ENCODE measurements at places on chromosomes 1 and 21.
A peak's percentile ranks its signal among the peaks of the same experiment; 100 is the strongest.

DNA sequence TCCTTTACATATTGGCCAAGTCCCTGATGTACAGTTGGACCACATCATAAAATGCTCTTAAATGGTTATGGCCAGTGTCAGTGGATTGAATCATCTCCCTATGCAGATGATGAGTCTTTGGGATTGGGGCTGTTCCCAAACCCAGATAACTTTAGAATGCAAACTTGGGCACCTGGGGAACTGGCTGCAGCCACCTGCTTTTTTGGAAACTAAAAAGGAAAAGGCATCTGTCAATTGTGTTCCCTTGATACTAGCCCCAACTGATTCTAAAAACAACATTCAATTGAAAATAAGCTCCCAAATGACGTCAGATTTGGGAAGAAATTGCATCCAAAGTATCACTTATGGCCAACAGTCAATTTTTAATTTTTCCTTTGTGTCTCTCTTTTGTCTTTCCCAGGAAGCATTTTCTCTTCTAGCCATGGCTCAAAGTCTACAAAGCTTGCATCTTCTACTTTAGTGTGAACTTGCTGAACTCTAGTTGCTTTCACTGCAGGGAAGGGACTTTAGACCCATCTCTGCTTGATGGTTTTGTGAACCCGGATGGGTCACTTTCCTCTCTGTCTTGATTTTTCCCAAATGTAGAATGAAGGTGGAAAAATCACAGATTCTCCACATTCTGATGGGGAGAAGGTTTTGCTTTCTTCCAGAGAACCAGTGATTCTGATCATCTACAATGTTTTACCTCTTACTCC, 402.3 kb upstream of the USP24 start:
- DNase-seq = no peak

DNA sequence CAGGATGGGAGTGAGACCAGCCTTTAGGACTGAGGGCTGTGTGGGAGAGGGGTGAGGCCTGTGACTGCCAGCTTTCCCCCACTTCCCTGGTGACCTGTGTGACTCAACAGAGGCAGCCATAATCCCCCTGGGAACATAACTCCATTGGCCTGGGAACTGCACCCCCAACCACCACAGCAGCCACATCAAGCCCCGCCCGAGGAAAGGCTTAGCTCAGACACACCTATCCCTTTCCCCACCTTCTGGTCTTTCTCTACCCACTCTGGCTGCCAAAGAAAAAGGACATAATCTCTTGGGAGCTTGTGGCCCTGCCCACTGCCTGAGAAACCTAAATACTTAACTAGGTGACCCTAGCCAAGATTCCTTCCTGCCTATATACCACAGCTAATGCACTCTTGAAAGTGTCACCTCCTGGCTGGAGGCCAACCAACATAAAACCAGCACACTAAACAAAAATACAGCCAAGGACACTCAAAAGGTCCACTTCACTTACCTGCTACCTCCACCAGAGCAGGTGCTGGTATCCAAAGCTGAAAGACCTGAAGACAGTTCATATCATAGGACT, 406.6 kb upstream of the CAMK1G start:
- no peak for DNase-seq

- peak; percentile 71 for DNase-seq
Measured at GRCh38 chr1:244450597-244451538, 841 bp downstream of the ADSS2 start.

DNA sequence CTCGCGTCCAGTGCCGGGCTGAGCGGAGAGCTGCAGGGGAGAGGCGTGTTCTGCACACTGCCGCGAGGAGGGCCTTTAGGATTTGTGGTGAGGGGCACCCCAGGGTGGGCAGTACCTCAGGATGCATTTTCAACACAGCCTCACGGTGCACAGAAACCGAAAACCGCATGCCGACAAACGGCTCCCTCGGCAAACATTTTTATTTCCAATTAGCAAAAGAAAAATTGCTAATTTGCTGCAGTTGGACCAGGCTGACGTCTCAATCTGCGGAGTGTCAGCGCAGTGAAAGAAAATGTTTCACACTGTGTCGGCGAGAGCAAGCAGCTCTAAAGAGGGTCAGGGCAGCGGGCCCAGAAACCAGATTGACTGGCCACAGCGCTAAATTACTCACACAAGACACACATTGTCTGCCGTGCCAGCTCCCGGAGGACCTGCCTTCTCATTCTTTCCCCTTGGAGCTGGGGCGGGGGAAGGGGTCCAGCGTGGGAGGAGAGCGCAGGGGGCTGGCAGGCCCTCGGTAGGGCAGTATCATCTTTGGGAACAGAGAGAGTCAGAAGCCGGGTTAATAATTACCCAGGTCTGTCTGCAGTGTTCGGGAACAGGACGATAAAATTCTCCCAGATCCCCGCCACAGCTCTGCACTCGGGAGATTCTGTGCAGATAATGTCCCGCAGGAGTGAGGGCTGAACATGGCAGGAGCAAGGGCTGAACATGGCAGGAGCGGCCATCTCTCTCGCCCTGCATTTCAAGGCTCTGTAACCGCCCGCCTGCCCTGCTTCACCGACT, 150.2 kb downstream of the PRDM16 start:
- no peak for DNase-seq

DNA sequence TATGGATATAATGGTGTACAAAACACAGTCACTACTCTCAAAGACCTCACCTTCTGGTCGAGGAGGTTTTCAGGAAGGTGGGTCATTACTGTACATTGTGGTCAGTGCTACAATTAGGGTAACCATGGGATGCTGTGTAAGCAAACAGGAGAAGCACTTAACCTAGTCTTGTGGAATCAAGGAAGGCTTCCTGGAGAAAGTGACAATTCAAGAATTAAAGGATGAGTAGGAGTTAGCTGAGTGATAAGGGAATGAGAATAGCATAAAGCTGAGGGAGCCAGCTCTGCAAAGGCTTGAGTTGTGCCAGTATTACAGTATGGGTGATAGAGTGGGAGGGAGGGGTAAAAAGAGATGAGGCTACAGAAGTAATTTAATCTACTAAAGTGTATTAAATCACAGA, 17.2 kb downstream of the NEXN start:
- DNase-seq = no peak

GRCh38 chr1:21940492-21940891, 3.4 kb upstream of the HSPG2 start:
- DNase-seq = no peak

DNA sequence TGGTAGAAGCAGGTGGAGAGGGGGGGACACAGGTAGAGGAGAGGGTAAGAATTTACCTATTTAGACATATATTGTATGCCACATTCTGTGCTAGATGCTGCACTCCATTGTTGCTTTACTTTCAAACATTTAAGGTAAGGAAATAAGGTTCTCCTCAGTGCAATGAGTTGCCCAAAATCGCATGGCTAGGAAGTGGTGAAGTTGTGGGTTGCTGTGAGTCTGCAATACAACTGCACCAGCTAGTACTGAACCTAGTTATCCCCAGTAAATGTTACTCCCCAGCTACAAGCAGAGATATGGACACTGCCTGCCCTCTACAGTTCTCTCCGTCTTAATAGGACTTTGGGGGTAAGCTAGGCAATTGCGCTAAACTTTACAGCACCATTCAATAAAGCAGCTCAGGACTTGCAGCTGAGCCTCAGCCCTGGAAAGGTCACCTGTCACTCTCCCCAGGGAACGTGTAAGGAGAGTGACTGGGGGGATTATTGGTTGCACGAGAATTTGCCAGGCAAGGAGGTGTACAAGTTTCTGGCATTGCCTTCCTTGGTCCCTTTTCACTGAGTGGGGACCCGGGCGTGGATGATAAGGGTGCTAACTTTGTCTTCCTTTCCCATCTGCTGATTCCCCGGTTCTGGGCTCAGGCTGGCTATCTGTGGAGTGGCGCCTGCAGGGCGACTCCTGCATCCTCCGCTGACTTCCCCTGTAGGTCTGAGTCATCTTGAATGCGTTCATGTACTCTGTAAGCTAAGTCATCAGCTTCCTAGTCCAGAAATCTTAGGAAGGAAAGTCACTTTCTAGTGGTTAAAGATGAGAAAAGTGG, 71.3 kb upstream of the CNTN2 start:
- DNase-seq = no peak

DNA sequence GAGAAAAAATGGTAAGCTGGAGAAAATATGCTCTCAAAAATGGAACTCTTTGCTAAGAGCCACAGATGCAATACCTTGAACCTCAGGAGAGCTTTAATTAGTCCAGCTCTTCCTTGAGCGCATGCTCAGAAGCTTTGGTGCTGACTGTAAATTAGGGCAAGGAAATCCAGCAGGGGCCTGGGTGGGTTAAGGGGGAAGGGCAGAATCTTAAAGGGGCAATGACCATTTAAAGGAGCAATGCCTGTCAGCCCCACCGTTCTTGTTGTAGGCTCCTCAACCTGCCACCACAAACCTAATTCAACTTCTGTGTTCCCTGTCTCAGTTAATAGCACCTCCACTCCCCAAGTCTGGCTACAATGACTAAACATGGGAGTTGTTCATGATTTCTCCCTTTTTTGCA, 6.8 kb upstream of the SLC22A15 start:
- no peak for DNase-seq

DNA sequence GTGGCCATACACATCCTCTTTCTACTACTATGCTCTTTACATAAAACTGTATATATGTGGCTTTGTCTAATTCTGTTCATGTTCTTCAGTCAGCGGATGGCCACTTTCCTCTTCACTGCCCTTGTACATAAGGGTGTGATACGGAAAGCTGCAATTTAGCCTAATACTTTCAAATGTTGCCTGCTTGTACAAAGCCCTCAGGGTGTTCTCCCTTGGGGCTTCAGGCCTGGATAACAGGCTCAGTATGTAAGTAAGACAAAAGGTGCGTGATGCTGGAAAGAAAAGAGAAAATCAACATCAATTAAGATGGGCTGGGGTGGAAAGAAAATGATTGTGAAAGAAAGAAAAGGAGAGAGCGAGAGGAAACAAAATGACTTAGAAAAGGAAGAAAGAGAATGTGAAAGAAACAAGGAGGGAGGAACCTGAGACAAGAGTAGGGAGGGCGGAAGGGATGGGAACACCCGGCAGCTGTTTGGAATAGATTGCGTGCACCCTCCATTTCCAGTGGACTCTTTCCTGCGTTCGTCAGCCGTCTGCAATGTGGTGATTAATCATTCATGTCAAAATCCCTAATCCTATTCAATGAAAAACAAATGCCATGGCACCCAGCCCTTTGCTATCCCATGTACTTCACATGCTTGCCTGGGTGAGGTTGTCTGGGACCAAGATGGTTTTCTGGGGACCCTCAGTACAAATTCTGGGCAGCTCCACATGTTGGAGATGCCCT, 553.6 kb downstream of the NUF2 start:
- no peak for DNase-seq

DNA sequence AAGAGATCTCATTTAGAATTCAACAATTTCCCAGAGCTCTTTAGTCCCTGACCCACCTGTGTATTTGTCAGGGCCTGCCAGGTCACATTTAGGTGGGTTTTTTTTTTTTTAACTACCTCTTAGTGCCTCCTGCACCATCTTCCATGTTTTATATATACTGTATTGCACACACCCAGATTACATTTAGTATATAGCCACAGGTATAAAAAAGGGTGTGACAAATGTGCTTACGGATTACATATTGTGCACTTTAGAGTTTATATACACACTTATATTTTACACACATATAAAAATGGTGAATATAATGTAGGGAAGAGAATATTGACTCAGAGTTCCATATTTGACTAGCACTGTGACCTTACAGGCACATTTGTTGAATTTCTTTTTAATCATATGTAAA, 17.4 kb upstream of the LRIG2 start:
- DNase-seq = no peak

- DNase-seq = no peak
Measured at GRCh38 chr21:27813750-27814149, 846.9 kb upstream of the ADAMTS5 start.

GRCh38 chr21:27126140-27126539, 159.3 kb upstream of the ADAMTS5 start:
- DNase-seq = no peak

GRCh38 chr21:44337449-44337848, 1.7 kb downstream of the CFAP410 start:
- DNase-seq = no peak

GRCh38 chr1:225990705-225991464, 8.3 kb downstream of the SDE2 start:
- DNase-seq = no peak

GRCh38 chr1:92968138-92969032, 7.1 kb upstream of the DIPK1A start:
- DNase-seq = no peak

DNA sequence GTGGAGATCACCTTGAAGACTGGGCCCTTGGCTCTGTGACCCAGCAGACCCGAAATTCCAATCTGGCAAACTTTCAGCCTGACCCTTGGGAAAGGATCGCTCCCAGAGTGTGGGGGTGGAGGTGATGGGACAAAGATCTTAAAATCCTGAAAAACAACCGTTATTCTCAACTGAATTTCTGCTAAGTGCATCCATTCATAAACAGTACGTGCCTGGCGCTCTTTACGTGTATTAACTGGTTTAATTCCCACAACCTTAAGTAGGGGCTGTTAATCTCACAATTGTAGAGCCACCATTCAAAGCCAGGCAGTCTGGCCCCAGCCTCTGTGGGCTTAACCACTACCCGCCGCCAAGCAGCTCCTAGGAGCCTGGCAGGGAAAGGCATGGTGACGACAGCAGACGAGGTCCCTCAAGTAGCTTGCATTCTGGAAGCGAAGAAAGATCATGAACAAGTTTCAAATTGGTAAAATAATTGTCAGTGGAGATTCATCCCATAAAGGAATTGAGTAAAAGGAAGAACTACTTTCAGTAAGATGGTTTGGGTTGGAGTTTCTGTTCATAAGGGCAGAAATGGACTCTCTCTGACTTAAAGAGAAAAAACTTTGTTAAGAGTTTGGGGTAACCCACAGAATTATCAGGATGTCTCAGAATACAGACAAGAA, 11.4 kb upstream of the RGS16 start:
- no peak for DNase-seq

GRCh38 chr1:233939451-233939850, 35.0 kb downstream of the SLC35F3 start:
- no peak for DNase-seq

- no peak for DNase-seq
Measured at GRCh38 chr1:65538086-65538485, 117.6 kb downstream of the LEPR start.

DNA sequence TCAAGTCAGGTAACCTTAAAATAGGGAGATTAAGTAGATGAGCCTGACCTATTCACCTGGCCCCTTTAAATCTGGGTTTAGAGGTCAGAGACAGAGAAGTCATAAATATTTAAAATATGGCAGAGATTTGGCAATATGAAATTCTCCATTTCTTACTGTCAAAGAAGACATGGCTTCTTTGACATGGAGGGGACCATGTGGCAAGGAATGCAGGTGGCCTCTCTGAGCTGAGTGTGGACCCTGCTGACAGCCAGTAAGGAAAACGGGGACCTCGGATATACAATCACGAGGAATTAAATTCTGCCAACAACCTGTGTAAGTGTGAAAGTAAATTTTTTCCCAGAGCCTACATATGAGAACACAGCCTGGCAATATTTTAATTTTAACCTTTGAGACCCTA, 427.5 kb upstream of the PROX1 start:
- no peak for DNase-seq
